ENCODE measurements at places on chromosomes 5 and 9. TPM values are rescaled to one million over a fixed set of nuclear protein-coding genes. Genes with fewer than 3 reads are reported as not detected.

The OR1B1 gene
- total RNA-seq, result not detected

The FGD3 gene
- total RNA-seq, result 0.09 TPM

The RNF183 gene
- total RNA-seq, result 0.09 TPM

The FREM1 gene
- not detected for total RNA-seq

The MLANA gene
- total RNA-seq, result not detected

The RNF208 gene
- 2.0 TPM for total RNA-seq

The ZBTB34 gene
- 3.8 TPM for total RNA-seq

The MINAR2 gene
- not detected for total RNA-seq

The GHR gene
- total RNA-seq, result not detected

The LRRC14B gene
- not detected for total RNA-seq

The AK6 gene
- total RNA-seq, result 47.9 TPM

All from A549 treated with RU486 at 1 μM for 4 hours (cell line).